ENCODE measurements at places on chromosomes 1 and 21.
A peak's percentile ranks its signal among the peaks of the same experiment; 100 is the strongest.

- DNase-seq: no peak
Observed at GRCh38 chr1:171295821-171296220, 18.2 kb upstream of the FMO4 start.

DNA sequence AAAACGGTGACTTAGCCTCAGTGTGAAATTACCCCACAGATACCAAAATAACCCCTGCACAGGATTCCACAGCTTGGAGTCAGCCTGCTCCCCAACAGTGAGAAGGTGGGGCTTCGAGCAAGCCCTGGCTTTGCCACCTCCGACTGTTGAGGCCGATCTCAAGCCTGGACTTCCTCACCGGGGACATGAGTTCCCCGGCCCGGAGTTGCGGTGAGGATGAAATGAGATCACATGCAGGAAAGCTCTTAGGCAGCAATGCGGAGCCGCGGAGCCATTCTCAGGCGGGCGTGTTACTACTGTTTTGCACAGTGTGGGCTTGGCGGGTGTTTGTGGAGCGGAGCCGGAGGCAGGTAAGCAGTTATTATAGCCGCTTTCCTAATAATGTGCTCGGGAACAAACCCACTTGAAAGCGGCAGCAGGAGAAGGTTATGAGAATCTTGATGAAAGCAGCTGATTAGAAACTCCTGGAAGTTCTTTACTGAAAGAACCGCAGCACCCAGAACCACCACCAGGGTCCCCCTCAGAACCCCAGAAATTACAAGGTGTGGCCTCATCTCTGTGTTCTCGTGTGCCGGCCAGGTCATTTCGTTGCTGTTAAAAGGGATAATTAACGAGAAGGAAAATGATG, 3.9 kb upstream of the CLSTN1 start:
- DNase-seq: no peak

DNA sequence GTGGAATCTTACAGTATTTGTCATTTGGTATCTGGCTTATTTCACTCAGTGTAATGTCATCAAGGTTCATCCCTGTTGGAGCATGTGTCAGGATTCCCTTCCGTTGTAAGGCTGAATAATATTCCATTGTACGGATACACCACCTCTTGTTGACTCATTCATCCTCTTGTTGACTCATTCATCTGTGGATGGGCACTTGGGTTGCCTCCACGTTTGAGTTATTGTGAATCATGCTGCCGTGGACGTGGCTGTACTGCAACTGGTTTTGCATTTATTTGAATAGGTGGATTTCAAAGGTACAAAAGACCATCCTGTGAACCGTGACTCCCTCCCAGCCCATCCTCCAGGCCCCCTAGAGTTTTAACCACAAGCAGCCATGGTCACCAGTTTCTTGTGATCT, 11.9 kb upstream of the TCP10L start:
- no peak for DNase-seq

DNA sequence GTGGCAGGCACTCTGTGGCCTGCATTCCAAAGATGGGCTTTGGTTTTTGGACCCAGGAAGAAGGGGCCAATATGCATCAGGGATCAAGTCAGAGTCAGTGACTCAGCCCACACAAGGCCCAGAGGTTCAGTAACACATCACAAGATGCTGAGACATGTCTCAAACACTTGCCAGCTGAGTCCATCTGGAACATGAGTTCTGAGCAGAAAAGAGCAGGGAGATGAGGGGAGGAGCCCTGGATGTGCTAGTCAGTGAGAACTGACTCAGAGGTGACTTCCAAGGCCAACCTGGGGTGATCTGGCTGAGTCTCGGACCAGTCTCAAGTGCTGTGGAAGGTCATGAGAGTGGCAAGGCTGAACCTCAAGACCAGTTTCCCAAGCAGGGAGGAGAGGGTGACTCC, 150.1 kb downstream of the CDC7 start:
- peak; percentile 89 for DNase-seq

GRCh38 chr1:5161372-5161771, 507.0 kb downstream of the AJAP1 start:
- DNase-seq: no peak

DNA sequence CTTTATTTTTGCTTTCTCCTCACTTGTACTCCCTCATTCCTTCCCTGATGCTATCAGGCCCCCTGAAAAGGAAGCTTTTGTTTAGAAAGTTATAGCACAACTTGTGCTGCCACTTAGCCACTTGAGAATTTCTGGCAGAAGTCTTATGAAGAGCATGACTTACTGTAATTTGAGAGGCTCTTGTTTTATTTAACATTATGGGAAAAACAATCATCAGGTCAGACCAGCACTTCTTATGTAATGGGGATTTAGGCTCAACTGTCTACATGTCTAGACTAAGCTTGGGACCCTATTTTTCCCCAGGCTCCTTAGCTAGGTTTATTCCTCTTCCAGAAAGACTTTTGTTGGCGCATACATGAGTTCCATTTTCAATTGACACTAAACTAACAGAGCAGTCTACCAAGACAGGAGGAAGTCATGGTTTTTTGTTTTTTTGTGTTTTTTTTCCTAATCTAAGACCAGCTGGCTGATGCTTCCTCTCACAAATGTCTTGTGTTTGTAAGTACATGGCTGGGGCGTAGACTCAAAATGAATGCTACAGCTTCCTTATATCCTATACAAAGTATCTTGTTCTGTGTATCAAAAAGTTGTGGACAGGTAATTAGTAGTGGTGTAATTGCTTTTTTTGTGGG, 31.5 kb downstream of the TNFSF4 start:
- no peak for DNase-seq

- no peak for DNase-seq
Observed at GRCh38 chr1:147822292-147822691, 61.9 kb upstream of the GJA5 start.

- no peak for DNase-seq
Observed at GRCh38 chr1:22799971-22800370, 89.3 kb downstream of the EPHB2 start.

DNA sequence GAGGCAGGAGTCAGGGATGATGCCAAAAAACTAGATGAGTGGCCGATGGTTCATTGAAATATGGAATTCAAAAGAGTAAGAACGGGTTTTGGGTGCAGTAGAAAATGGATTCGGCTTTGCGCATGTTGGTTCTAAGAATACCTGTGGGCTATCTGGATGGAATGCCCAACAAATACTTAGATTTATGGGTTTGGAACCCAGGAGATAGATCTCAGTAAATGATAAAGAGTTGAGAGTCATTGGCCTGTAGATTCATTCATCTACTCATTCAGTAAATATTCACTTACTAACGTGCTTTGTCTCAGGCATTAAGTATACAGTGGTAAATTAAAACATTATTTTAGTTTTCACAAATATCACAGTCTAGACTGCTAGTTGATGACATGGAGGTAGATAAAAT, 247.7 kb downstream of the NFIA start:
- DNase-seq: no peak

DNA sequence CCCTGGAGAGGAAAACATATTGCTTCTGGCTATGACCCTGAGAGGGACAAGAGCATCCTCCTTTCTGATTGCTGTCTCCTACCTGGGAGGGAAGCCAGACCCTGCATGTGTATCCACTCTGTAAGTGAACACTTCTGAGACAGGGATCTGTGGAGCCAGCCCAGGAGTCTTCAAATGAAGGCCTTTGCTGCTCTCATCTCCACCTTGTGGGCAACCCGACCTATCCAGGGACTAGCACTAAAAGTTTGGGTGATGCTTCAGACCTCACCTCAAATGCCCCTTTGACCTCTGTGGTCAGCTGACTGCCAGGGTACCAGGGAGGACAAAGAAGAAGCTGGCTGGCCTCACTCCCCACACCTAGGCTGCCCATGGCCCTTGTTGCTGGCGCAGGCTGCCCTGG, 64.7 kb downstream of the KCND3 start:
- DNase-seq: peak; percentile 8

DNA sequence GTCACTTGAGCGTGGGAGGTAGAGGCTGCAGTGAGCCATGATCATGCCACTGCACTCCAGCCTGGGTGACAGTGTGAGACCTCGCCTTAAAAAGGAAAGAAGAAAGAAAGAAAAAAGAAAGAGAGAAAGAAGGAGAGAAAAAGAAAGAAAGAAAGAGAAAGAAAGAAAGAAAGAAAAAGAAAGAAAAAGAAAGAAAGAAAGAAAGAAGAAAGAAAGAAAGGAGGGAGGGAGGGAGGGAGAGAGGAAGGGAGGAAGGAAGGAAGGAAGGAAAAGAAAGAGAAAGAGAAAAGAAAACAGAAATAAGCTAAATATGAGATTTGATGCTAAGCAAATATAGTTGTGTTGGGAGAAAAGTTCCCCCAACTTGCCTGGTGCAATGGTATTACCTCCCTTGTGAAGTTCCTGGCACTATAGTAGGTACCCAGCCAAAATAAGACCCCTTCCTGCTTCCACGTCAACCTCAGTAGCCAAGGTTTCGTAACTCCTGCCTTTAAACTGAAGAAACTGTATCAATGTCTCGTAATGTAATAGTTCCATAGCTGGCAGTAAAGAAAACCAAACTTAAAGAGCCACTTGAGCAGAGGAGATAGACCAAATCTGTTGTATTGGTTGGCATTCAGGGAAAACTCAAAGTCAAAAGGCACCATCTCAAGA, 88.1 kb upstream of the HNRNPU start:
- DNase-seq: no peak

GRCh38 chr1:89927049-89927448, 67.9 kb upstream of the ZNF326 start:
- DNase-seq: no peak

- no peak for DNase-seq
Observed at GRCh38 chr1:115246526-115246925, 91.5 kb downstream of the NGF start.

- DNase-seq: no peak
Observed at GRCh38 chr1:212238552-212238951, 46.7 kb upstream of the PPP2R5A start.

DNA sequence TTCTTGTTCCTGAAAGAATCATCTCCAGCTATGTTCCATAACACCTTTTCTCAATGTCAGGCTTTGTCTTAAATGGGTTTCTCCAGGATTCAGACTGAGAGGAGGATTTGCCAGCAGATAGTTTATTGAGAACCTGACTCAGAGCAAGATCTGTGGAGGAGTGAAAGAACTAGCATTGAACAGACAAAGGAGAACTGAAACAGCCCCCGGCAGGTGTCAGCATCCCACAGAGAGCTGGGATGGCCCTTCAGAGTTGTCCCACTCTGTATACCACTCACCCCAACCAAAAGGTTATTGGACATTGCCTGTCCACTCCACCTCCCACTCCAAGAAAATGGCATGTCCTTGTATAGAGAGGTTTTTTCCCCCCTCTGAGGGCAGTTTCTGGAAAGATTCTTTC, 270.7 kb downstream of the PAPPA2 start:
- no peak for DNase-seq

Measured in ascending aorta (tissue), 2 donors.